Regular cardiac myocyte (primary cell): ENCODE measurements at places on chromosomes 6 and 20. TPM values are rescaled to one million over a fixed set of nuclear protein-coding genes. Genes with fewer than 3 reads are reported as not detected.

ELOVL2 gene
- 0.38 and 2.8 TPM in 2 replicates for total RNA-seq

SPTLC3 gene
- 3.1 and 5.9 TPM in 2 replicates for total RNA-seq

SLC32A1 gene
- under 0.01 TPM in 1 of 2 replicates, not detected in the other for total RNA-seq

STX7 gene
- 33.2 and 48.8 TPM in 2 replicates for total RNA-seq

NKAIN4 gene
- 0.19 TPM in 1 of 2 replicates, not detected in the other for total RNA-seq

RIPOR3 gene
- 5.4 and 13.2 TPM in 2 replicates for total RNA-seq

GABRR1 gene
- not detected in 2 replicates for total RNA-seq

GRM4 gene
- under 0.01 TPM in 1 of 2 replicates, not detected in the other for total RNA-seq

STX16 gene
- 37.2 and 47.7 TPM in 2 replicates for total RNA-seq

PIM1 gene
- 7.9 and 30.2 TPM in 2 replicates for total RNA-seq

VSX1 gene
- not detected in 2 replicates for total RNA-seq

FANCE gene
- 6.8 and 14.4 TPM in 2 replicates for total RNA-seq

FNDC1 gene
- total RNA-seq = 0.19 and 1.1 TPM in 2 replicates

SMLR1 gene
- 0.19 TPM in 1 of 2 replicates, not detected in the other for total RNA-seq

WFDC2 gene
- not detected in 2 replicates for total RNA-seq

BANF2 gene
- total RNA-seq = not detected in 2 replicates

RBM24 gene
- total RNA-seq = 5.6 and 8.2 TPM in 2 replicates

ARMC2 gene
- 1.5 and 6.2 TPM in 2 replicates for total RNA-seq

CTCFL gene
- total RNA-seq = under 0.01 TPM in 1 of 2 replicates, not detected in the other

WFDC10B gene
- not detected in 2 replicates for total RNA-seq

TREML1 gene
- total RNA-seq = not detected in 2 replicates

SYTL3 gene
- 3.6 and 6.8 TPM in 2 replicates for total RNA-seq

SLC22A1 gene
- total RNA-seq = under 0.01 and 0.38 TPM in 2 replicates

LY6G6D gene
- total RNA-seq = not detected in 2 replicates

RPRD1B gene
- 17.2 and 21.1 TPM in 2 replicates for total RNA-seq

THBD gene
- total RNA-seq = 18.0 and 20.3 TPM in 2 replicates

KIAA1755 gene
- 2.5 and 3.1 TPM in 2 replicates for total RNA-seq

TFAP2D gene
- total RNA-seq = not detected in 2 replicates

TRIM40 gene
- total RNA-seq = not detected in 2 replicates

HRH3 gene
- total RNA-seq = not detected in 2 replicates

GSTA1 gene
- total RNA-seq = not detected in 2 replicates

KCNG1 gene
- 5.4 and 13.5 TPM in 2 replicates for total RNA-seq

EYS gene
- total RNA-seq = under 0.01 TPM in 2 replicates

SLCO4A1 gene
- 0.19 and 0.56 TPM in 2 replicates for total RNA-seq

CLVS2 gene
- not detected in 2 replicates for total RNA-seq

CALHM4 gene
- 0.19 and 0.28 TPM in 2 replicates for total RNA-seq

KHDC1L gene
- not detected in 2 replicates for total RNA-seq

RGS17 gene
- 7.3 and 9.3 TPM in 2 replicates for total RNA-seq

CCN6 gene
- not detected in 2 replicates for total RNA-seq

JPH2 gene
- 0.96 and 2.5 TPM in 2 replicates for total RNA-seq
